ENCODE measurements at places on chromosomes 3 and 15.

- DNase-seq = no peak
These were observed 365.1 kb upstream of the PLSCR5 start for GRCh38 chr3:146970236-146970635.

- peak; percentile 77 for DNase-seq
These were observed 44.8 kb downstream of the ANP32A start for GRCh38 chr15:68775671-68776476.

- no peak for DNase-seq
These were observed 191.9 kb upstream of the VEPH1 start for GRCh38 chr3:157695103-157695502.

DNA sequence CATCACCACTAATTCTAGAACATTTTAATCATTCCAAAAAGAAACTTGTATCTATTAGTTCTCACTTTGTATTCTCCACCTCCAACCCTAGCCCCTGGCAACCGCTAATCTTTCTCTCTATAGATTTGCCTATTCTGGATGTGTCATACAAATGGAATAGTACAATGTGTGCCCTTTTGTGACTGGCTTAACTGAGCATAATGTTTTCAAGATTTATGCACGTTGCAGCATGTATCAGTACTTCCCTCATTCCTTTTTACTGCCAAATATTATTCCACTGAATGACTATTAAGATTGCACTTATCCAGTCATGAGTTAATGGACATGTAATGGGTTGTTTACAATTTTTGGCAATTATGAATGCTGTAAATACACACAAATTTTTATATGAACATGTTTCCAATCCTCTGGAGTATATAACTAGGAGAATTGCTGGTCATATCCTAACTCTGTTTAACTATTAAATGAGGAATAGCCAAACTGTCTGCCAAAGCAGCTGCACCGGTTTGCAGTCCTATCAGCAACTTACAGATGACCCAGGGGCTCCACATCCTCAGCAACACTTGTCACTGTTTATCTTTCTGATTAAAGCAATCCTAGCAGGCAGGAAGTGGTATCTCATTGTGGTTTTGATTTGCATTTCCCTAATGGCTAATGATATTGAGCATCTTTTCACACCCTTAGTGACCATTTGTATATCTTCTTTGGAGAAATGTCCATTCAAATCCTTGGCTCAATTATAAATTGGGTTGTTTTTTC, 42.9 kb downstream of the DCUN1D1 start:
- DNase-seq = no peak

GRCh38 chr15:70342554-70343548, 245.1 kb upstream of the TLE3 start:
- DNase-seq = no peak

Data from hippocampal formation (tissue), 2 donors.